Psoas muscle (tissue), 8 donors: ENCODE measurements at places on chromosomes 4 and X. TPM values are rescaled to one million over a fixed set of nuclear protein-coding genes. Genes with fewer than 3 reads are reported as not detected.

- no peak for DNase-seq
Observed at GRCh38 chrX:103197721-103198306, 17.1 kb upstream of the BEX4 start.

DNA sequence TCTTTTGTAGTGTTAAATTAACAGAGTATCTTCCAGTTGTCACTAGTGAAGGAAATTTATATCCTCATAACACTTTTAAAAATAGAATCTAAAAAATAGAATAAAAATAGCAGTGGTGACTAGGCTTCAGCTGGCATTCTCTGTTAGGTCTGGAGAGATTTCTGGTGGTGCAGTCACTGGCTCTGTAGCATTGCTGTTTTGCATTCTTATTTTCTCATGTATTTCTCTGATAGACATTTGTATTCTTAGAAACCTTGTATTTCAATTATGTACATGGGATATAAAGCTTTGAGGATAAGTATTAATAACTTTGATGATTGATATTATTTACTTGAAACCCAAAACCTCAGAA, 87.6 kb downstream of the TMEM131L start:
- no peak for DNase-seq

- DNase-seq: no peak
Observed at GRCh38 chr4:5691491-5692132, 16.7 kb downstream of the EVC2 start.

DNA sequence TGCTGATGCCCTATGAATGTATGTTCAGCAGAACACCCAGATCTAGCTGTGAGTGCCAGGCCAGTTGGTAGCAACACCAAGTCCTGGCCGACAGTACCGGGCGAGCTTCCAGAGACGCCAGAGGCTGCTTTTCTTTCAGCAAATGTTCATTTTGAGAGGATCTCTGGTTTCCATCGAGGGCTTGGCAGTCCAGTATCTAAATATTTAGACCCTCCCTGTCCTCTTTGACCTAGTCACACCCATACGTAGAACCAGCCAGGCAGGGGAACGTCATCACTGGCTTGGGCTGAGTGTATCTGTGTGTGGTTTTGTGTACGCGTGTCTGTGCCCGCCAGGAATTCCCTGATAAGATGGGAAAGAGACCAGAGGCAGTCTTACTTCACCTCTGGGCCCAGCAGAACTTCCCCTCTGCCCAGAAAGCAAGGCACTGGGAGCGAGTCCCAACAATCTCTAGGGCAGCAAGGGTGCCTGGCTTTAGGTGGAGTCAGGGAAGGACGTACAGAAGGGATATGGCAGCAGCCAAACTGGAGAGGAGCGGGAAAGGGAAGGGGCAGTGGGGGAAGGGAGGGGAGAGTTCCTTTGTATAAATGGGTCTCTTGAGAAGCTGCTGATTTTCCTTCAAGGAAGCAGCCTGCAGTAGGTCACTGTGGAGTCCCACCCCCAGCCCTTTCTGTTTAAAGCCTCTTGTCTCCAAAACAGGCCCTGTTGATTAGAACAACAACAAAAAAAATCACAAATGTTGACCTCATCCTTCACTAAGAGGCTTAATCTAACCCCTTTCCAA, 15.0 kb upstream of the ELF4 start:
- DNase-seq: peak; percentile 56

GRCh38 chr4:145435646-145436045, 46.0 kb upstream of the SMAD1 start:
- DNase-seq: no peak

DNA sequence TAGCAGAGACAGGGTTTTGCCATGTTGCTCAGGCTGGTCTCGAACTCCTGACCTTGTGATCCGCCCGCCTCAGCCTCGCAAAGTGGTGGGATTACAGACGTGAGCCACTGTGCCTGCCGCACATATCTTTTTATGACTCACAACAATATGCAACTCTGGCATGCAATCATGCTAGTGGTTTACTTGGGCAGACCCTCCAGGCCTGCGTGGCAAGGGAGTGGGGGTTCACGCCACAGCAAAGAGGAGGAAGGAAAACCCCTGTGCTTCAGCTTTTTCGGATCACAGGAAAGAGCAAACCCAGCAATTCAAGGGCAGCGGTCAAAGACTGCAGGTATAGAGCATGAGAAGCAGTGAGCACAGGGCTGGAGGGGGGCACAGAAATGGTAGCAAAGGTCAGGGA, 48.3 kb upstream of the CD99 start:
- no peak for DNase-seq

DNA sequence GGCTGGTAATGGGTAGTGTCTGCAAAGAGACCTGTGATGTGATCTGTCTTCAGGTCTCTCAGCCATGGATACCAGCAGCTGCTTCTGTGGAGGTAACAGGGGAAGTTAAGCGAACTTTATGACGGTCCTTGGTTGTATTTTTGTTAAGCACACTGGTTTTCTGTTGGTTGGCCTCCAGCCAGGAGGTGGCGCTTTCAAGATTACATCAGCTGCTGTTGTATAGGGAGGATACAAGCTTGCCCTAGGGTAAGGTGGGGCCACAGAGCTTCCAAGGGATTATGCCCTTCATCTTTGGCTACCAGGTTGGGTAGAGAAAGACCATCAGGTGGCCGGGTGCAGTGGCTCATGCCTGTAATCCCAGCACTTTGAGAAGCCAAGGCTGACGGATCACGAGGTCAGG, 834.2 kb upstream of the GALNTL6 start:
- DNase-seq: no peak

DNA sequence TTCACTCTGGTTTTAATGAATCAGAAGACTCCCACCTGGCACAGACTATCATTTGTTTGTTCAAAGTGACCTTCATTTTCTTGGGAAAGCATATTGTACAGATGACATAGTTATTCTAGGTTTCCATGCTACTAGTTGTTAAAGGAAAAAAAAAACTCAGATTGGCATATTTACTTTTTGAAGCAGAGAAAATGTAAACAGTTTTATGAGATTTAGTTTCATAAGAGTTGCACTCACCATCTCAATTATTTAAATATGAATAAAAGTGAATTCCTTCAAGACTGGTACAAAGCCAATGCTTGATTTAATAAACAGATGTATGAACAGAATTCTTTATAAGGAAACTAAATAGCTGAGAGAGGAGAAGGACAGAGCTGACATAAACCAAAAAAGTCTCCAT, 280.3 kb upstream of the UGT8 start:
- DNase-seq: no peak

DNA sequence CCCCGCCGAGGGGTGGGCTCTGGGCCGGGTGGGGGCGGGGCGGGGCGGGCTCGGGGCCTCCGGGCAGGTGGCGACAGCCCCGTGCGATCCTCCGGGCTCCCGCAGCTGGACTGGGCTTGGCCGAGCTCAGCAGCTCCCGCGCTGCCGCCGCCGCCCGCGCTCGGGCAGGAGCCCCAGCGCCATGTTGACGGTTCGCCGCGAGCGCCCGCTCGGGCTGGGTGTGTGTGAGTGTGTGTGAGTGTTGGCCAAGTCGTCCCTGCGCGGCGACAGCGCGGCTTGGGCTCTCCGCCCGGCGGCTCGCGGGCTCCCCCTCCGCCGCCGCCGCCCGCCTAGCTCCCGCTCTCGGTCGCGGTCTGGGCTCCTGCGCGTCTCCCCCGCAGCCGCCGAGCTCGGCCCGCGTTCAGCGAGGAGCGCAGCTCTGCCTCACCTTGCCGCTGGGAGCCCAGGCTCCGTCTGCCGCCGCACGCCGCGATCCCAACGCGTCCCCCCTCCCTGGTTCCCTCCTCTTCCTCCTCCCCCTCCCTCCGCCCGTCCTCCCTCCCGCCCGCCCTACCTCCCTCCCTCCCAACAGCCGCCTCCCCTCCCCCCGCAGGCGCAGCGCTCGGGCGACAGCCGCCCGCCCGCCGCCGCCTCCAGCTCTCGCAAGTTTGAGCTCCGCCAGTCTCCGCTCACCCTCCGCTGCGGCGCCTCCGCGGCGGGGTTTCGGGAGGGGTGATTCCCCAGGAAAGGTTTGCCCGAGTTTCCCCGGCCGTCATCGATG, at the start of gene BCOR:
Gene BCOR, minus strand, starts transcription at position 455 of the 760 bp plus-strand sequence. CDS start 20,029 bp downstream, outside the sequence.
- peak; percentile 75 for DNase-seq

DNA sequence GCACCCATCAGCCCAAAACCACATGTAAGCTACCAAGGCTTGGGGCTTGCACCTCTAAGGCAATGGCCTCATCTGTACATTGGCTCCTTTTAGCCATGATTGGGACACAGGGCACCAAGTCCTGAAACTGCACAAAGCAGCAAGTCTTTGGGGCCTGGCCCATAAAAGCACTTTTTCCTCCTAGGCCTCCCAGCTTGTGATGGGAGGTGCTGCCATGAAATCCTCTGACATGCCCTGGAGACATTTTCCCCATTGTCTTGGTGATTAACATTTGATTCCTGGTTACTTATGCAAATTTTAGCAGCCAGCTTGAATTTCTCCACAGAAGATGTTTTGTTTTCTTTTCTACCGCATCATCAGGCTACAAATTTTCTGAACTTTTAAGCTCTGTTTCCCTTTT, 58.5 kb upstream of the PABPC4L start:
- DNase-seq: no peak

GRCh38 chrX:69321789-69322188, 156.5 kb upstream of the PJA1 start:
- DNase-seq: no peak

DNA sequence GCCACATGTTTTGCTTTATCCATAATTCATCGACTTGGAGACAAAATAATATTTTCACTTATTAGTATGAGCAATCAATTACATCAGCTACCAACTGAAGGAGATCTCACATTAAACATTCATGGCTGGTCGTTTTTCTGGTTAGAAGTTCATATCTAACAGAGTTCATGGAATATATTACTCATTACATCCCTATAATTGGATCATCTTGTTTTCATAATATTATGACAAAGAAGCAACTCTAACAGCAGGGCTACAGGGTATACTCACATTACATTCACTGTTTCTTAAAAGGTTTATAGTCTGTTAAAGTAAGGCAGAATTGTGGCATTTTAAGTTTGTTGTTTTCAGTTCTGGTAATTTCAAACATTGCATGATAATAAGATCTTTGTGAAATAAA, 33.0 kb downstream of the GSTCD start:
- no peak for DNase-seq

DNA sequence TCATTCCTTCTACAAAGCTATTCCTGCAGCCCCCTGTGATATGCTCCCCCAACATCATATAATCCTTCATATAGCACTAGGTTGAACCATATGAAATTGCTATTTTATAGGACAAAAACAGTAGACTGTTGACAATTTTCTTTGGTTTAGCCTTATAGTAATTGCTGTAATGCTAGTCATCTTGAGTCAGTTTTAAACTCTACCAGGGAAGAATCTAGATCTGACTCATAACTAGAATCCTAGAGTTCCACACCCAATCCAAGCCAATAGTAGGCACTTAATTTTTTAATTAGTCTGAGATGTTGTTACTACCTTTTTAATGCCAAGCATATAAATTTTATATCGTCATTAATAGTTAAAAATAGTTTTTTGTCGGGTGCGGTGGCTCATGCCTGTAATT, 136.8 kb downstream of the CHRNA9 start:
- no peak for DNase-seq

- DNase-seq: peak; percentile 35
Observed at GRCh38 chr4:8291036-8291682, 21.6 kb downstream of the HTRA3 start.

GRCh38 chrX:143768976-143769375, 48.4 kb upstream of the SPANXN2 start:
- no peak for DNase-seq

GRCh38 chrX:129773649-129774458, 5.9 kb upstream of the SASH3 start:
- DNase-seq: peak; percentile 3

GRCh38 chr4:56630876-56631666, 50.0 kb downstream of the HOPX start:
- DNase-seq: no peak

DNA sequence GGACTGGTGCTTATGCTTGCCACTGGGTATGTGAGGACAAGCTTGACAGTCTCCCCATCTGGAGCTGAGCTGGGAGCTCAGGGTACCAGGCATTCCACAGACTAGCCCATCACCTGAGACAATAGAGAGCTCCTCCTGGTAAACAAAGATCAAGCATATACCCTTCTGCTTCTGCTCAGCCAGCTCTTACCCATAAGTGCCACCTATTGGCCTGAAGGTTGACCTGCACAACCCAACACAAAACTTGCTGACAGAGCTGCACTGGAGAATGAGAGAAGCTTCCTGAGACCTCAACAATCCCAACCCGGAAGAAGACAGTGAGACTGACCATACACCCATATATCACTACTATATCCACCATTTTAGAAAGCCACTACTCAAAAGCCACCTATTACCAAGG, 1049.2 kb upstream of the INTU start:
- no peak for DNase-seq

DNA sequence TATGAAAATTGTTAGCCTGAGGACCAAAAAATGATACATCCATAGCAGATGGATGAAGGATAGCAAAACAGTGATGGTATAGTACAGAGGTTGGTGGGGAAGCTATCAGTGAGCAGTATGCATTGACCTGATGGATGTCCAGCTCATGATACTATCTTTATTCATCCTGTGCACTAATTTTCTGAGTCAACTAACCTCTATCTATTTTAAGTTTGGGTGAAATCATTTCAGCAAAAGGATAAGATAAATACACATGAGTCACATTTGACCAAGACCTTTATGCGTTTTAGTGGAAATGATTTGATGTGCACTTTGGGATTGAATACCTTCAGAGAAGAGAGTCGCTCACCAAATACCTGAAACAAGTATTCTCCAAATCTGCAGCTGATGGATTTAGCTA, 351.0 kb upstream of the NR3C2 start:
- DNase-seq: no peak

- DNase-seq: no peak
Observed at GRCh38 chrX:67523002-67523681, 20.7 kb upstream of the AR start.

- no peak for DNase-seq
Observed at GRCh38 chrX:126719208-126719607, 100.3 kb upstream of the PRR32 start.

- no peak for DNase-seq
Observed at GRCh38 chr4:169815606-169816005, 57.9 kb upstream of the HPF1 start.

GRCh38 chr4:89994176-89994873, 99.7 kb downstream of the MMRN1 start:
- DNase-seq: no peak

Gene EDNRA
- total RNA-seq: 1.8 TPM

Gene NMU
- not detected for total RNA-seq

Gene PCYT1B
- total RNA-seq: not detected

Gene KLF8
- total RNA-seq: 2.7 TPM

Gene GUCY1B1
- total RNA-seq: 3.6 TPM

Gene PAGE1
- not detected for total RNA-seq

Gene RPS6KA6
- total RNA-seq: 0.23 TPM

Gene RTL3
- not detected for total RNA-seq

Gene NSUN7
- 0.39 TPM for total RNA-seq

Gene GPR101
- not detected for total RNA-seq

Gene CCKAR
- not detected for total RNA-seq

Gene TMSB15C
- 0.15 TPM for total RNA-seq

Gene TKTL2
- not detected for total RNA-seq
